ENCODE measurements at places on chromosomes 13 and 19. TPM values are rescaled to one million over a fixed set of nuclear protein-coding genes. Genes with fewer than 3 reads are reported as not detected.

- no peak overlapping the region for H3K27ac ChIP-seq
- DNase-seq = no peak
- H3K27me3 ChIP-seq = peaks cover 30% of the 10 kb centered on the region
- H3K4me1 ChIP-seq = peaks cover 2% of the 10 kb centered on the region
- no peak overlapping the region for H3K4me3 ChIP-seq
These were observed 70.7 kb downstream of the COL4A2 start for GRCh38 chr13:110377826-110378201.

- H3K36me3 ChIP-seq = peaks cover 31% of the 10 kb centered on the region
- no peak overlapping the region for H3K4me3 ChIP-seq
- peak; percentile 37 for DNase-seq
- peaks cover 4% of the 10 kb centered on the region for H3K4me1 ChIP-seq
- H3K27ac ChIP-seq = no peak overlapping the region
These were observed 18.7 kb downstream of the MLLT1 start for GRCh38 chr19:6260912-6261650.

- no peak for DNase-seq
- H3K36me3 ChIP-seq = peaks cover 51% of the 10 kb centered on the region
- H3K4me1 ChIP-seq = no peaks in the 10 kb centered on the region
- H3K27me3 ChIP-seq = no peaks in the 10 kb centered on the region
- H3K27ac ChIP-seq = no peak overlapping the region
- H3K4me3 ChIP-seq = no peak overlapping the region
These were observed 37.3 kb downstream of the DNAJC3 start for GRCh38 chr13:95714142-95714832.

DNA sequence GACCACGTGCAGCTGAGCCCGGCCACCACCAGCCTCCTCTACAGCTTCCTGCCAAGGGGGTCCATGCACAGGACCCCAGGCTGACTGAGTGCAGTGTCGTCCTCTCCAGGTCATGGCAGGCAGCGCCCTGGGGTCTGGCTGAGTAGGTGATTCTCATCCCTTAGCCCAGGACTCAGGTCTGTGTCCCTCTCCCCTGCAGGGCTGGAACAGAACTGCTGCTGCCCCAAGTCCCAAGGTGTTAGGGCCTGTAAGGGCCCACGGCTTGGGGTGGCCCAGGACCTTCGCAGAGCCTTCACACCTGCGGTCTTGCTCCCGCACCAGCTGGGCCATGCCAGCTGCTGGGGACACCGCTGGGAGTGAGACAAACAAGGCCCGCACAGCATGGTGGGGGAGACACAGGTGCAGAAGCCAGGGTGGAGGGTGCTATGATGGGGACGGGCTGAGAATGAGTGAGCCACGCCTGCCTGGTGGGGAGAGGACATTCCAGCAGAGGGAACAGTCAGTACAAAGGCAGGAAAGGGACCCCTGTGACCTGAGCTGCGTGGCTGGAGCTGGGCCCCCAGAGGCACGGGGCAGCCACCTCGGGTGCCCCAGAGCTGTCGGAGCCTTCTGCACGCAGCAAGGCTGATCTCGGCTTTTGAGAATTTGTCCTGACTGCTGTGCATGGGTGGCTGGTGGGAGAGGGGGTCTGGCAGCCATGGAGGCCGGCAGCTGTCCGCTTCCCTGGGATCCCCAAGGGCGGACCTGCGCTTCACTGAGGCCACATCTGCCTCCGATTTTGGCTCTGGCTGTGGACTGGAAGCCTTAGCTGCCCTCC, 11.9 kb downstream of the PLEKHF1 start:
- peaks cover 80% of the 10 kb centered on the region for H3K4me1 ChIP-seq
- no peak for DNase-seq
- no peaks in the 10 kb centered on the region for H3K27me3 ChIP-seq
- H3K36me3 ChIP-seq = peaks cover 33% of the 10 kb centered on the region
- peak overlapping the region; percentile 61 for H3K27ac ChIP-seq

DNA sequence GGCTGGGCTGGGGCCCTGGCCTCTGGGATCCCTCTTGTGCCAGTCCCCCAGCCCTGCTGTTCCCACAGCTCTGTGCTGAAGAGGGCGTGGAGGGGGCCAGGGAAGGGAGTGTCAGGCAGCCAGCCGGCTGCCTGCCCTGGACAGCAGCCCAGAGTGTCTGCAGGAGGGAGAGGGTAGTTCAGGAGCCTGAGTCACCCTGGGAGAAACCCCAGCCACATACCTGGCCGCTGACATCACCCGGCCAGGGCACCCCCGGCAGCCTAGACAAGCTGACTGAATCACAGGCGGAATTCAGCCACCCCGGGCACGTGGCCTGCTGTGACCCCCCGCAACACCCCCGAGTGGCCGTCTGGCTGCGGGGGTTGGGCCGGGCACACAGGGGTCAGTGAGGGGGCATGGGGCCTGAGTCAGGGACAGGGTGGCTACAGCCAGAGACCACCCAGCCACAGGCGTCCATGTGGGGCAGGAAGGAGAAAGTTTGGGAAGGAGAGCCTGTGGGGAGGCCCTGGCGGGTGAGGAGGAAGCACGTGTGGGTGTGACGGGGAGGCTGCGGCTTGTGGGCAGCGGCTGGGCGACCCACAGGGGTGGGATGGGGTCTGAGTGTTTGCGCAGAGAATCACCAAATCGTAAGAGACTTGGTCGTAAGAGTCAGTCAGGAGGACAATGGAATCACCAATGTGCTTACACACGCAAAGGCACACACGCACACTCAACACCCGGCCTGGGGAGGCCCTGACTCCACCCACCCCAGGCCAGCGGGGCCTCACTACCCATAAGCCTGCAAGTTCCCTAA, 11.9 kb upstream of the FOSB start:
- H3K4me3 ChIP-seq = no peak overlapping the region
- peak overlapping the region; percentile 56 for H3K27ac ChIP-seq
- no peaks in the 10 kb centered on the region for H3K36me3 ChIP-seq
- H3K4me1 ChIP-seq = peaks cover 29% of the 10 kb centered on the region

GRCh38 chr19:28862238-28862637, 350.7 kb downstream of the UQCRFS1 start:
- H3K36me3 ChIP-seq = no peaks in the 10 kb centered on the region
- no peaks in the 10 kb centered on the region for H3K4me1 ChIP-seq
- no peaks in the 10 kb centered on the region for H3K27me3 ChIP-seq
- no peak overlapping the region for H3K27ac ChIP-seq
- H3K4me3 ChIP-seq = no peak overlapping the region
- DNase-seq = no peak

GRCh38 chr13:19742643-19743042, 40.1 kb downstream of the PSPC1 start:
- no peak overlapping the region for H3K27ac ChIP-seq
- no peak for DNase-seq
- H3K27me3 ChIP-seq = no peaks in the 10 kb centered on the region

GRCh38 chr19:17725422-17726078, 6.3 kb downstream of the MAP1S start:
- H3K4me3 ChIP-seq = no peak overlapping the region
- peaks cover 21% of the 10 kb centered on the region for H3K36me3 ChIP-seq
- peak; percentile 25 for DNase-seq
- H3K4me1 ChIP-seq = peaks cover 23% of the 10 kb centered on the region
- no peak overlapping the region for H3K27ac ChIP-seq

GRCh38 chr13:32581177-32581786, 5.0 kb upstream of the PDS5B start:
- peaks cover 8% of the 10 kb centered on the region for H3K4me1 ChIP-seq
- no peaks in the 10 kb centered on the region for H3K27me3 ChIP-seq
- no peak overlapping the region for H3K4me3 ChIP-seq
- H3K27ac ChIP-seq = no peak overlapping the region

DNA sequence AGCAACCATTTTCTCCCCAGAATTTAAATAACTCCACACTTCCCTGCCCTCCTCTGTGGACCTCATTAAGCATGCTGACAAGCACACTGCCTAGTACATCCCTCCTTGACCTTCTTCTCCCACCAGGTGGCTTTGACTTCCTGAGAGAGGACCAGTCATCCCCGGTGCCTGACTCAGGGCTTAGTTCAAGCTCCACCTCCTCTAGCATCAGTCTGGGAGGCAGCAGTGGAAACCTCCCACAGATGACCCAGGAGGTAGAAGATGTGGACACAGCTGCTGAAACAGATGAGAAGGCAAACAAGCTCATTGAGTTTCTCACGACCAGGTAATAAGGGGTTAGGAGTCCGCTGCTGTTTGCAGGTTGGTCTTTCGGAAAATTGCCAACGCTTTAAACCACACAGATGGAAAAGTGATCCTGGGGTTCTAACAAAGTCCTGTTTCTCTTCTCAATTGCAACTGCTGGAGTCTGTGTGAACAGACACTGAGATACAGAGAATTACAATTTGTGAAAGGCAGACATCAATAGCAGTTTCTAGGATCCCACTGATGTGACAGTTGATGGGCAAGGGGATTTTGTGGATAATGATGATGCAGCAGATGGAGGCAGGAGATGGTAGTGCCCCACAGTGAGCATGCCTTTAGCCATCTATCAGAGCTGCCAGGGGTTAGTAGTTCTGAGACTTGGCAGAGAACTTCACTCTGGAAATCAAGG, 86.7 kb downstream of the ZAR1L start:
- no peak overlapping the region for H3K4me3 ChIP-seq
- no peaks in the 10 kb centered on the region for H3K4me1 ChIP-seq
- H3K27ac ChIP-seq = no peak overlapping the region
- peak; percentile 24 for DNase-seq
- no peaks in the 10 kb centered on the region for H3K27me3 ChIP-seq

GPR18 gene
- 2.4 TPM for total RNA-seq

SKA3 gene
- total RNA-seq = 34.0 TPM

ZNF837 gene
- total RNA-seq = 2.1 TPM

CPB2 gene
- total RNA-seq = not detected

C1QTNF9 gene
- total RNA-seq = not detected
